ENCODE measurements at places on chromosomes 3 and 15. TPM values are rescaled to one million over a fixed set of nuclear protein-coding genes. Genes with fewer than 3 reads are reported as not detected.
A peak's percentile ranks its signal among the peaks of the same experiment; 100 is the strongest.

DNA sequence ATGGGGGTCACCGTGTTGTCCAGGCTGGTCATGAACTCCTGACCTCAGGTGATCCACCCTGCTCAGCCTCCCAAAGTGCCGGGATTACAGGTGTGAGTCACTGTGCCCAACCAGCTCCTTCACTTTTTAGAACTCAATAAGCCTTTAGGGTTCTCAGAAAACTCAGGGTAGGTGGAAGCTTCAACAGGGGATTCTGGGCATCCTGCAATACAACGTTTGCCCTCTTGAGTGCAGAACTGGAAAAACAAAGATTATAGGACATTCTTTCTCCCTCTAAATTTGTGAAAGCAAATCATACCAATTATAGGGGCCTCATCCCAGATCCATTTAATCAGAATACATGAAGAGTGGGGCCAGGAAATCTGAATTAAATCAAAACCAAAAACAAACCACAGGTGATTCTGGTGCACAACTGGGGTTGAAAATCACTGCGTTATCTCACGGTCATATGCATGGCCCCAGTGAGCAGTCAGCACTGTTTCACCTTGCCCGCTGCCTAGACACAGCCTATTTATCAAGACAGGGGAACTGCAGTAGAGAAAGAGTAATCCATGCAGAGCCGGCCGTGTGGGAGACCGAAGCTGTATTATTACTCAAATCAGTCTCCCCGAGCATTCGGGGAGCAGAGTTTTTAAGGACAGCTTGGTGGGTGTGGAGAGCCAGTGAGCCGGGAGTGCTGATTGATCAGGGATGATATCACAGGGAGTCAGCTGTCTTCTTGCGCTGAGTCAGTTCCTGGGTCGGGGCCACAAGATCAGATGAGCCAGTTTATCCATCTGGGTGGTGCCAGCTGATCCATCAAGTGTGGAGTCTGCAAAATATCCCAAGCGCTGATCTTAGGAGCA is 58.4 kb downstream of the TMEM44 start:
- no peaks in the 10 kb centered on the region for H3K36me3 ChIP-seq
- H3K4me1 ChIP-seq: peaks cover 13% of the 10 kb centered on the region
- H3K4me3 ChIP-seq: no peak overlapping the region
- H3K27ac ChIP-seq: no peak overlapping the region

SCG3 gene
- total RNA-seq: 0.37 TPM

- no peak overlapping the region for H3K27ac ChIP-seq
- no peak overlapping the region for H3K4me3 ChIP-seq
- H3K27me3 ChIP-seq: peaks cover 7% of the 10 kb centered on the region
- no peak for DNase-seq
- no peaks in the 10 kb centered on the region for H3K4me1 ChIP-seq
- peaks cover 19% of the 10 kb centered on the region for H3K36me3 ChIP-seq
These were observed 6.0 kb upstream of the PODXL2 start for GRCh38 chr3:127622772-127623576.

DNA sequence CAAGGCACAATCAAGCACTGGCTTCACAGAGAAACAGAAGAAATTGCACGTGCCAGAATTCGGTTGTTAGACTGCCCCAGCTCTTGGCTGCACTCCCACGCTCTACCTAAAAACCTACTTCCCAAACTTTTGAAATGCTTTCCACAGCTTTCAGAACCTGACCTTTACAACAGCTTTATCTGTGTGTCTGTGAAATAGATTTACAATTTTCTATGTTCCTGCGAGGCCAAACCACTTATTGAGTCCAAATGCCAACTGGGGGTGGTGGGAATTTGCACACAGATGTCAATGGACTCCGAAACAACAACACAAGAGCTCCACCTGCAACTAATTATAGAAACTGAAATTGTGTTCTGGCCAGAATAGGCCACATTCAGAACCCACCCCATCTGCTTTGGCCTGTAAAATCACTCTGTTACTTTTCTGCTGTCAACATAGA is 44.6 kb downstream of the ERC2 start:
- H3K4me1 ChIP-seq: no peaks in the 10 kb centered on the region
- no peak for DNase-seq
- H3K27me3 ChIP-seq: no peaks in the 10 kb centered on the region
- H3K27ac ChIP-seq: no peak overlapping the region
- no peaks in the 10 kb centered on the region for H3K36me3 ChIP-seq
- no peak overlapping the region for H3K4me3 ChIP-seq

GRCh38 chr3:177538048-177538749 is 340.9 kb upstream of the TBL1XR1 start:
- no peaks in the 10 kb centered on the region for H3K36me3 ChIP-seq
- no peak overlapping the region for H3K4me3 ChIP-seq
- peak; percentile 86 for DNase-seq
- H3K27me3 ChIP-seq: no peaks in the 10 kb centered on the region

BCL2A1 gene
- 27.4 TPM for total RNA-seq

DNA sequence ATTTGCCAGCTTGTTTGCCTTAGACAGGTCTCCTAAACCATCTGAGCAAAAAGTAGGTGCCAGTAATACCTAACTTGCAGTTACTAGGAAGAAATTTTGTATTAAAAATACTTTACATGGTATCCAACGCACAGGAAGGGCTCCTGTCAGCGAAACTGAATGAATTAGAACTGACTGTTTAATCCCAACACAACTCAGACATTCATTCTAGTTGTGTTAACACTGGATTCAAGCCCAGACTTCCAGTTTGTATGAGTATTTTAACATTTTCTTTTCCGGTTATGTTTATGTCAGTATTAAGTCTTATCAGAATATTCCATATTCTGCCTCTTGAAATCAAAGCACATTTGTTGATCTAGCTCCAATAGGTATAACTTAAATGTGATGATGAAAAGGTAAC is 82.0 kb upstream of the SOX2 start:
- H3K27ac ChIP-seq: no peak overlapping the region
- no peaks in the 10 kb centered on the region for H3K27me3 ChIP-seq
- no peaks in the 10 kb centered on the region for H3K36me3 ChIP-seq
- peak; percentile 60 for DNase-seq
- H3K4me1 ChIP-seq: peaks cover 9% of the 10 kb centered on the region
- no peak overlapping the region for H3K4me3 ChIP-seq

DNA sequence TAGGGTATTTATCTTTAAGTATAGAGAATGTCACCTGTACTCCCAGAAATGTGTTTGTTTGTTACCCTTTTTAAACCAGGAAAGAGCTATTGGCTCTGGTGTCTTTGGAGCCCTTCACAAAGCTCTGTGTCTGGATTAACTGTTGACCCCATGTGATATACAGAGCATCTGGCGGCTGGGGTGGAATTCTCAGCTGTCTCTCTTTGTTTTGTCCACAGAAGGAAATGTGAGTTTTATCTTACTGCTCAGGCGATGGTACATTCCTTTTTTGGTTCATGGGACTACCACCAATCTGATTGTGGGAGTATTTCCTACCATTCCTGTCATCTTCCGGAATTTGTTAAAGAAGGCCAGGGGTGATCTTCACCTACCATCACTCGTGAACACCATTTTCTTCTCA is 120.3 kb downstream of the AKAP13 start:
- no peaks in the 10 kb centered on the region for H3K27me3 ChIP-seq
- peak overlapping the region; percentile 81 for H3K27ac ChIP-seq
- peaks cover 10% of the 10 kb centered on the region for H3K4me1 ChIP-seq
- H3K4me3 ChIP-seq: no peak overlapping the region
- DNase-seq: peak; percentile 62

GRCh38 chr3:177466074-177466473 is 268.8 kb upstream of the TBL1XR1 start:
- no peak overlapping the region for H3K4me3 ChIP-seq
- no peaks in the 10 kb centered on the region for H3K4me1 ChIP-seq
- H3K27ac ChIP-seq: no peak overlapping the region
- no peak for DNase-seq

GRCh38 chr3:54850484-54851018 is 77.3 kb downstream of the LRTM1 start:
- no peaks in the 10 kb centered on the region for H3K4me1 ChIP-seq
- H3K27ac ChIP-seq: no peak overlapping the region
- no peak for DNase-seq
- H3K36me3 ChIP-seq: no peaks in the 10 kb centered on the region
- H3K4me3 ChIP-seq: no peak overlapping the region

DNA sequence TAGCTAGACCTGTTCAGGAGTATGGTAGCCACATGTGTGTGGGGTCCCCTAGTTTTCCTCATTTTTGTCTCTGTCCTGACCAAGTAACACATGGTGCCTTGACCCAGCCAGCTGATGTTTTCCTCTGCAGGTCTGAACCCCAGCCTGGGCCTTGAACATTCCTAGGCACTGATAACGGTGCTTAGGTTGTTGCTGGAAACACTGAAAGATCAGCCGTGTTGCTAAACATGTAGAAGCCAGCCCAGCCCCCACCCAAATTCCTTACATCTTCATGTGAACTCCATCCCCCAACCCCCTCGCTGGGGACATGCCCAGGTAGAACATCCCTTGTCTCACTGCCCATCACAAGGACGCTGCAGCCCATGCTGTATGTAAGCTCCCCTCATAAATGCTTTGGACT is 18.7 kb downstream of the RTP3 start:
- peaks cover 2% of the 10 kb centered on the region for H3K4me1 ChIP-seq
- no peak overlapping the region for H3K4me3 ChIP-seq
- no peak overlapping the region for H3K27ac ChIP-seq
- H3K36me3 ChIP-seq: no peaks in the 10 kb centered on the region

DNA sequence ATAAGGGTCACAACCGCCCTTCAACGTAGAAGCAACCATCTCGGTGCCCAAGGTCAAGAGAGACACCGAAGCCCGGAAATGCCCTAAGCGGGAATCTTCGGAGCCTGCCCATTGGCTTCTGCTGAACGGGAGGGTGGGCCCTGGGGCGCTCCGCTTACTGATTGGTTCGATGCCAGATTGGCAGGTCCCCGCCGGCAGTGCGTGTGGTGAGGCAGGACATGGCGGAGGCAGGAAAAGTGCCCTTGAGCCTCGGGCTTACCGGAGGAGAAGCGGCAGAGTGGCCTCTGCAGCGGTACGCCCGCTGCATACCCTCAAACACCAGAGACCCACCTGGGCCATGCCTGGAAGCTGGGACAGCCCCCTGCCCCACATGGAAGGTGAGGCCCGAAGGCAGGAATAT is at the start of gene REC114:
TSS of gene REC114 (plus strand) at position 197 of the 400 bp plus-strand sequence. CDS start at position 219, 22 bp downstream.
- no peak within 1 kb of the TSS for H3K27ac ChIP-seq
- H3K27me3 ChIP-seq: peaks cover 4% of the 10 kb centered on the region
- H3K4me1 ChIP-seq: no peaks in the 10 kb centered on the region

DNA sequence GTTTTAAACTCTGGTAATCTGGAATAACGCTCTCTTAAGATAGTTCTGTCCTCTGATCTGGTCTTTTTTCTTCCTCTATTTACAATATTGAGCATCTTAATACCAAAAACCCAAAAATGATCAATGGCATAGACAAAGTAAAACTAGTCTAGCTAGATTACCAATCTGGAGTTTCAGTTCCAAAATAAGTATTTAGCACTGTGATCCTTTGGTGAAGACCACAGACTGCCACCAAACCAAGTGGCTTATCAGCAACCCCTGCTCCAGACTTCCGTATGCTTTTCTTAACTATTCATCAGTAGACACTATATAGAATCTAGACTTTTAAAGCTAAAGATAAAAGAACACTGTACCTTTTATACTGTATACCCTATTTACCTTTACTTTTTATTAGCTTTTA is 35.5 kb upstream of the MAN2C1 start:
- H3K27ac ChIP-seq: no peak overlapping the region
- DNase-seq: no peak
- no peak overlapping the region for H3K4me3 ChIP-seq
- H3K4me1 ChIP-seq: no peaks in the 10 kb centered on the region
- H3K36me3 ChIP-seq: peaks cover 50% of the 10 kb centered on the region

DNA sequence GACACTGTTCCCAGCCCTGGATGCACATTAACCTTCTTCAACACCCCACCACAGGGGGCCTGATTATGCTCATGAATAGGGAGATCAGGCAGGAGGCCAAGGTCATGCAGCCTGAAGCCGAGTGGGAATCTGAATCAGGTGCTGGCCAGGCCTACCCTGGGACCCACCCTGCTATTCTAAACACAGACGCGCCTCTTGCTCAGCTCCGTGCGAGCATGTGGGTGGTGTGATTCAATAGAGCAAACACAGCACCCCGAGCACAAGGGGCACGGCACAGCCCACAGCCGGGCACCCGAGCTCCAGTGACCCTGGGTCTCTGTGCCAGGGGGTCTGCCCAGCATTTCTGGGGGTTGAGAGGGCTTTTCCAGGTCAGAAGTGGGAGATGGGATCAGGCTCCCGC is 24.6 kb upstream of the GRIP2 start:
- H3K27ac ChIP-seq: no peak overlapping the region
- no peak for DNase-seq
- H3K36me3 ChIP-seq: no peaks in the 10 kb centered on the region
- no peaks in the 10 kb centered on the region for H3K4me1 ChIP-seq
- H3K27me3 ChIP-seq: no peaks in the 10 kb centered on the region

ISL2 gene
- total RNA-seq: not detected

SKOR1 gene
- 0.17 TPM for total RNA-seq

GCNT3 gene
- total RNA-seq: 0.63 TPM

EFL1 gene
- total RNA-seq: 14.4 TPM

TTLL13 gene
- 1.4 TPM for total RNA-seq
